ENCODE measurements at places on chromosomes 7 and 10.
A peak's percentile ranks its signal among the peaks of the same experiment; 100 is the strongest.

- no peak for DNase-seq
These were observed at the start of gene CPA2 for GRCh38 chr7:130266258-130266960. Gene CPA2, plus strand, starts transcription at chr7:130266863. Its CDS starts 19 bp downstream, at chr7:130266882.

- DNase-seq: peak; percentile 11
These were observed 1.2 kb downstream of the CYREN start for GRCh38 chr7:135169141-135169963.

- DNase-seq: no peak
These were observed 143.0 kb downstream of the RPS24 start for GRCh38 chr10:78176320-78177317.

GRCh38 chr7:111678986-111679385 is 116.7 kb upstream of the IMMP2L start:
- no peak for DNase-seq

- no peak for DNase-seq
These were observed 3.1 kb downstream of the PCOLCE start for GRCh38 chr7:100604976-100605911.

DNA sequence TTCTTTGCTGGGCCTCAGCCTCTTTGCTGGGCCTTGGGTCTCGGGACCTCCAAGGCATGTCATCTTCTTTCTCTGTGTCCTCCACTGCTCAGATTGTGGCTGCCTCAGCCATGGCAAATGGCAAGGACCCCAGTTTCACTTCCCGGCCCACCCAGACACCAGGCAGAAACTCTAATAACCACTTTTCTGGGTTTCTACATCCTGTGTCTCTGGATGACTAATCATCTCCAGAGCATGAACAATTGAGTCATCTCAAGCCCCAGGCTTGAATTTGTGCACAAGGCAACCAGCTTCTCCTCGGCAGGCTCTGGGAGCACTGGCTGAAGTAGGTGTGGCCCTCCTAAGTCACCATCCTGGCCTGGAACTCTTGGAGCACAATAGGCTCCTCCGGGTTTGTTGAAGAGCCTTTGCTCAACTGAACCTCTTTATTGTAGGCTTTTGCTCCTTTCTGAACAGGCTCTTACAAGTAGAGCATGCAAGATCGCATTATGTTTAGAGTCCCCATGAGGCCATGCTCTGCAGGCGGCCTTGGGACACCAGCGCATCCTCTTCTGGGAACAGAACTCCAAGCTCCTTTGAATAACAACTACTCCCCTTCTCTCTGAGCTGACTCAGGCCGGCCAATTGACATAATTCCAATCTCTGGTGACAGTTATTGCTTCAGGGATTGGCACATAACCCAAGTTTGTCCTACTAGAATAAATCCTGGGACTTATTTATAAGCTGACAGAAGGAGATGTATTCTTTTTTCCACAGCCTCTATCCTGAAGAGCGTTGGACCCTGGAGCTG is 218.1 kb downstream of the WDR11 start:
- DNase-seq: no peak

DNA sequence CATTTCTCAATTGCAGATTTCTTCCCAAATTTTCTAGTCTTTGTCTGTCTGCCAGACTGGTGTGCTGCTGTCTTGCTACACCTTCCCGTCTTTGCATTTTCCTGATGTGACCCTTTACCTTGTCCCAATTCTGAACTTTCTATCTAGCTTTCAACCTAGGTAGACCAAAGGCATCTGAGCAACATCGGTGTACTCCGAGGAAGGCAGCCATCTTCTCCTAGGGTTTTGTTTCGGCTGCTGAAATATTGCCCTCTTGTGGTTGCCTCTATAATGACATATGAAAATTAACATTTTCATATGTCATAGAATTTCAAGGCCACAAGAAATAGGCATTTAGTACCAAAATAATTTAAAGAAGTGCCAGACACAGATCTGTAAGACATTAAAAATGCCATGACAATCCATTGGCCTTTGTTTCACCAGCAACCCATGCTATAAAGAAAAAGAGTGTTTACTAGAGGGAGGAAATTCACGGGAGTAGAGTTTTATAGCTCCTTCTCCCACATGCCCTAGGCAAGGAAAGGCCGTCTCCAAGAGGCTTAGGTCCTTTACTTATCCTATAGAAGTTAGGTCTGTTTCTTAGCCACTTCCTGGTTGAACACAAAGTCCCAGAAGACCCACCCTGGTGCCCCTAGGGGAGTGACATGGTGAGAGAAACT is 23.4 kb downstream of the OR9A2 start:
- DNase-seq: peak; percentile 49

- DNase-seq: peak; percentile 81
These were observed 49.5 kb downstream of the NEURL1 start for GRCh38 chr10:103542764-103543616.

DNA sequence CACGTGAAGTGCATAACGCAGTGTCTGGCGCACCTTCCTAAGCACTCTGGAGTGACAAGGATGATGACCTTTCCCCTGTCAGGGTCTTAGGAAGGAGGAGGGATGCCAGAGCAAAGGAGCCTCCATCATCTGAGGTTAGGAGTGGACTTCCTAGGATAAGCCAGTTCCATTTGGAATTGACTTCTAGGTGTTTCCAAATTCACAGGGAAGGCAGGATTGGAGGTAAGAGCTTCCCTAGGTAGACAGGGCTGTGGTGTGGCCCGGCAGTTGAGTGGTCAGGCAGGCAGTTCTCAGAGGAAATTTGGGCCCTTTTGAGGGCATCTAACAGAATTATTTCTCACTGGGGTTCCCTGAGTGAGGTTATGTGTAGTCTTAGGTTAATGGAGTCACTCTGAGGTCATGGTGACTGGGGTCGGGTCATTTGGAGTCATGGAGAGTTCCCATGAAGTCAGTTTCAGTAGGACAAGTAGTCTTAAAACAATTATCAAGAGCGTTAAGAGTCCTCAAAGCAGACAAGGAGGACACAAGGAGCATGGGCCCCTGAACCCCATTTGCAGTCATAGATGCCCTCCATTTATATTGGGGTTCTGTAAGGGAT is 8.2 kb downstream of the PPIF start:
- DNase-seq: no peak

DNA sequence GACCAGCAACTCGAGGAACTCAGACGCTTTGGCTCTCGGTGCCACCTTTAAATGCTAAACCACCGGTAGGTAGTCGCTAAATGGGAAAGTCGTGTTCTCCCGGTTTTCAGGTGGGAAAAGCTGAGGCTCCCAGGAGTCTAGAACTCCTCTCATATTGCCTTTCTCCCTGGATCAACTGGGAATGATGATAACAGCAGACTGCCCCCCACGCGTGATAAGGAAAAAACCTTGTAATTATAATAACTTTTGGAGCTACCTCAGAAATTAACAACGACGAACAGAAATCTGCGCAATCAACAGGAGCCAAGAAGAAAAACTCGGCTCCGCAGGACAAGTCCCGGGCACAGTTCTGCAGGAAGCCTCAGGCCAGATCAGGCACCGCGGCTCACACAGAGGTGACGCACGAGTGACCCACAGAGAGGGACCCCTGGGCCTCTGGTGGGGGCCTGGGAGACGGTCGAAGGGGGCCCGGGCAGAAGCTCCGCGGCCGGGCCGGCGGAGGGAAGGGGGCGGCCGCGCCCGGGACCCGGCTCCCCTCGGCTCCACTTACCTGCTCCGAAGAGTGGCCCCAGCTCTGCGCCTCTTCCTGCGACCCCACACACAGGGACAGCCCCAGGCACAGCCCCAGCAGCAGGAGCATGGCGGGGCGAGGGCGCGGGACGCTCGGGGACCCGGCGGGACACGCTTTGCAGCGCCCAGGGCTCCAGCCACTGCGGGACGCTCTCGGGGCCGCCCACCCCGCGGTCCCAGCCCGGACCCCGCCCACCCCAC is at the start of gene ITIH5:
Gene ITIH5 (minus strand): TSS at position 714 of the 771 bp plus-strand sequence. CDS start 74 bp downstream, at position 640.
- no peak for DNase-seq

DNA sequence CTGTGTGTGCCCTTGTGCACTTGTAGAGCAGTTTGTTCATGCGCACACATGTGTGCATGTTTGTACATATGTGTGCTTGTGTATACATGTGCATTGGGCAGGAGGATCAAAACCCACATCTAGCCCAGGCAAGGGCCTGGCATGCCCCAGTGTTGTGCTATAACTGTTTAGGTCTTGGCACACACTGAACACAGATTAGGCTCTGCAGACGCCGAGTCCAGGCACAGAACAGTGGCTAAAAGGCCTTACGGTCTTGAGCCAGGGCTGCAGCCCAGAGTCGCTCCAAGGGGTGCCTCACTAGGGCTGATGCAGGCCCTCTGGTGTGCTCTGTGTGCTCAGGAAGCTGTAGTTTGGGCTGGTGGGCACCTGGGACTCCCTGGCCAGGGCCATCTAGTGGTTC is 55.7 kb downstream of the YKT6 start:
- no peak for DNase-seq

- DNase-seq: no peak
These were observed 279.4 kb upstream of the IMMP2L start for GRCh38 chr7:111841596-111842205.

DNA sequence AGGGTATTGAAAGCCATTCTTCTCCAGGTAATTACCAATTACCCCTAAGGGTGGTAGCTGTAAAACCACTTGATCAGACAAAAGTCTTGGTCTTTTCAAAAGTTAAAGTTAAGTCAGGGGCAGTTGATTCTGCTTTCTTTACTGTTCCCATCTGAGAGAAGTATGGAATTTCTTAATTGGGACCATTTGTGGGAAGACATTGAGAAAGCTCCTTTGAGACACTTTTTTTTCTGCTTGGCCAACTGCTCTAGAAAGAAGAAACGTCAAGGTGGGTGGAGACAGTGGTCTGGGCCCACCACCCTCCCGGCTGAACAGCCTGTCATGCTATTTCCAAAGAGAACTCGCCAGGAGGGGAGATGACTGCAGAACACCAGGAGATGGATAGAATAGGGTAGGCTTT is 45.3 kb downstream of the WNT2 start:
- DNase-seq: no peak

GRCh38 chr7:86975449-86975848 is 84.0 kb downstream of the ELAPOR2 start:
- DNase-seq: no peak

DNA sequence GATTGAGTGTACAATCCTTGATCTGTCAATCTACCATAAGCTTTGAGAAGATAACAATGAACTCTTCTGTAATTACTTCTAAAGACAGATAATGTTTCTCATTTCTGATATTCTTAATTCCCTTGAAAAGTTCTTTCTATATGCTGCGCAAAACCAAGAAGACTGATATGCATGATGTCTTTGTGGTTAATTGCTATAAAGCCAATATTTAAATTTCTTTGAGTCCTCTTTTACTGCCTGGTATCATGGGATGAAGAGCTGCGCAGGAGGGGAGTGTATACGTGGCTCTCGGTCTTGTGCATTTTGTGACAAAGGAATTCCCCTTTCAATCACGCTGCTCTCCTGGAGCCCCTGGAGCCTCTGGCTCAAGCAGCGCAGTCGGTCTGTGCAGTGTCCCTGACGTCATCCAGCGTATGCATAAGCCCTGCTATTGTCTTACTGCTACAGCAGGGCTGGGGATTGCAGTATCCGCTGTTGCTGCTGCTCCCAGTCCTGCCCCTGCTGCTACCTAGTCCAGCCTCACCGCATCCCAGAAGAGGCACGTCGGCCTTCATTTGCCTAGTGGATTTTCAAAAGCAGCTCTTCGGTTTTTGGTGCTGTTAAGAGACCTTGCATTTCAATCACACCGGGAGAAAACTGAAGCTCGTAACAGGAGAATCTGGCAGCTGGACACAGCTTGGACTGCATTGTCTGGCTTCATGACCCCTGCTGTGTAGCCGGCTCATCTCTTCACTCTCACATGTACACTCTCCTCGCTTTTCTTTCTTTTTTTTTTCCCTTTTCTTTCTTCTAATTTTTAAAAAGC is 66.7 kb downstream of the ST7 start:
- DNase-seq: peak; percentile 98

GRCh38 chr7:133121175-133121844 is 39.4 kb upstream of the CHCHD3 start:
- no peak for DNase-seq

All from NCI-H2081 (cell line).